ENCODE measurements at places on chromosomes 11 and 22.

DNA sequence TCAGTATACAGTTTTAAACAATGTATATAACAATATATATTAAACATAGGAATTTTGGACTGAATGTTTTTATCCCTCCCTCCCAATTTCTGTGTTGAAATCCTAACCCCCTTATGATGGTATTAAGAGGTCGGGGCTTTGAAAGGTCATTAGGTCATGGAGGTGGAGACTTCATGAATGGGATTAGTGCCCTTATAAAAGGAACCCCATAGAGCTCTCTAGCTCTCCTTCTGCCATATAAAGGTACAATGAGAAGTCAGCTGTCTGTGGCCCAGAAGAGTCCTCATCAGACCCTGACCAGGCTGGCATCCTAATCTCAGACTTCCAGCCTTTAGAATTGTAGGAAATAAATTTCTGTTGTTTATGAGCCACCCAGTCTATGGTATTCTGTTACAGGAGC lies 6.5 kb downstream of the NNMT start:
- no peak for DNase-seq

DNA sequence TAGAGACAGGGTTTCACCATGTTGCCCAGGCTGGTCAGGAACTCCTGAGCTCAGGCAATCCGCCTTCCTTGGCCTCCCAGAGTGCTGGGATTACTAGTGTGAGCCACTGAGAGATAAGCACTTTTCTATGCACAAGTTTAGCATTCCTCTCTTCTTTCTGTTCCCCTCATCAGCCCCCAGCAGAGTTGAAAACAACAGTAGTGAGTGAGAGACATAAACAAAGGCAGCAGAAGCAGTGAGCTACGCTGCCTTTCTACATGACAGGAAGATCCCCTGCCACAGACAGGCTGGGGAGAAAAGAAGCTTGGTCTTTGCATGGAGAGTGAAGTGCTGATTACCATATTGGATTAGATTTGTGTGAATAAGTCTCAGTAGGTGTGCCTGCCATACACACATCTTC lies 392.0 kb upstream of the KIRREL3 start:
- no peak for DNase-seq

DNA sequence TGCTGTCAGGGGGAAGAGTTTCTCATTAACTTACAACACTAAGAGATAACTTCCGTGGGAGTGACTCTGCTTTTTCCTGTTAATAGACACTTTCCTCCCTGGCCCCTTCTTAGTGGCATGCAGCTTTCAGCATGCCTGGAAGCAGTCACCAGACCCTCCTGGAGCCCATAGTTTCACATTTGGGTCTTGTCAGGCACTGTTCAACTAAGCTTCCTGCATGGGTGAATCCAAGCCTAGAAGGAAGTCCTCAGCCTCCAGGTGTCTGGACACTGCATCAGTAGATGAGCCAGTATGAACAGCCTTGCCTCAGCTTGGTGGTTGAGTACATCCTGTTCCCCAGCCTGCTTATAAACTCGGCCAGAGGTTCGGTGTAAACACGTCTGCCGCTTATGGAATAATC lies 68.1 kb downstream of the PPP6R3 start:
- no peak for DNase-seq

GRCh38 chr11:130666781-130667251 lies 218.4 kb downstream of the ADAMTS15 start:
- DNase-seq, result no peak

DNA sequence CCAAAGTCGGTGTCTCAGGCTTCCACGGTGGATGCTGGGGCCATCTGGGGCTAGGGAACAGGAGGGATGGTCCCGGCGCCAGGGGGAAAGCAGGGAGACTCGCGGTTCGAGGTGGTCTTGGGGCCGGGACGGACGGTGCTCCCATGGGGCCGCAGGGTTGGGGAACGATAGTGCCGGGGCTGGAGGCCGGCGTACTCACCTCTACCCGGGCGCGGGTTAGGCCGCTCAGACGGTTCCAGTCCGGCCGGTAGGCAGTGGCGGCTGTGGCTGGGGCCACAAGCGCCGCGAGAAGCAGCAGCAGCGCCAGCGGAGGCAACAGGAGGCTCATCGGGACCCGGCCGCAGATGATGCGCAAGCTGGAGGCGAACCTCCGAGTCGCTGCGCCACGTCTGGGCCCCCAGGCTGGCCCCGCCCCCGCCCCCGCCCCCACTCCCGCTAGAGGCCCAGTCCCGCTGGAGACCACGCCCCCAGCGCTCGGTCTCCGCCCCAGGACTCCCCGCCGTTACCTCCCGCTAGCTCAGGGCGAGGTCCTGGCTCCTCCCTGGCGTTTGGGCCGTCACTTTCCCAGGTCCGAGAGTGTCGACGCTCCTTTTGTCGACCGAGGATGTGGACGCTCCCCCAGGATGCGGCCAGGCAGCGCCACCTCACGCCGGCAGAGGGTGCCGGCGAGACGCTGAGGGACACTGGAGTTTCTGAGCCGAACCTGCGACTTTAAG lies at the start of gene SELENOM:
TSS of gene SELENOM (minus strand) at position 391 of the 716 bp plus-strand sequence. CDS start at position 328, 63 bp downstream.
- DNase-seq, result peak; percentile 86

DNA sequence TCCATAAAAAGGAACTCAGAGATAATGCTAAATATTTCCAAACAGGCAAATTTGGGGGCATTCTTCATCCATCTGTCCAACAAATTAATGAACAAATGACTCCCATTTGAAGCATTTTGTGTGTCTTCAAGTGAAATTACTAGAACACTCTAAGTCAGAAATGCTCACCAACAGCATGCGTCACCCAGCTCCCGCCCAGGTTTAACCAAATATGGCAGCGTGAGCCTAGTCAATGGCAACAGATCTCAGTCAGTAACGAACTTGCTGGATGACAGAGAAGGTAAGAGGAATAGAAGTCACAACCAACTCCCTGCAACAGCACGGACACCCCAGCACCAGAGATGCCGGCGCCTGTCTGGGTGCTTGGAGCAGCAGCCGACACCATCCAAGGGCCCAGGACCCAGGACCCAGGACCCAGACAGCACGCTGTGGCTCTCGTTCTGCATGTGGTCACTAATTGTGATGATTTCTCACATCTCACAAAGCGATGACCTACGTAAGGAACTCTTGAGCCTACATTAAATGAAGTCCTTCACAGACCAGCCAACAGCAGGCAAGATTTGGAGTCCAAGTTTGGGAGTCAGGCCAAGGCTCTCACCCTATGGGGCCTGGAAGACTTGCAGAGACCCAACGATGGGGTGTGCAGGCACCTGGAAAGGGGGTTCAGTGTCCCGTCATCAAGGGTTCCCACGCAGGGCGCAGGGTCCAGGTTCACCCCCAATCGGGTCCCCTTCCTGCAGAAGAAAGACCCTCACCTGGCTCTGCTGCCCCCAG lies 556.9 kb downstream of the BRD1 start:
- DNase-seq, result no peak

DNA sequence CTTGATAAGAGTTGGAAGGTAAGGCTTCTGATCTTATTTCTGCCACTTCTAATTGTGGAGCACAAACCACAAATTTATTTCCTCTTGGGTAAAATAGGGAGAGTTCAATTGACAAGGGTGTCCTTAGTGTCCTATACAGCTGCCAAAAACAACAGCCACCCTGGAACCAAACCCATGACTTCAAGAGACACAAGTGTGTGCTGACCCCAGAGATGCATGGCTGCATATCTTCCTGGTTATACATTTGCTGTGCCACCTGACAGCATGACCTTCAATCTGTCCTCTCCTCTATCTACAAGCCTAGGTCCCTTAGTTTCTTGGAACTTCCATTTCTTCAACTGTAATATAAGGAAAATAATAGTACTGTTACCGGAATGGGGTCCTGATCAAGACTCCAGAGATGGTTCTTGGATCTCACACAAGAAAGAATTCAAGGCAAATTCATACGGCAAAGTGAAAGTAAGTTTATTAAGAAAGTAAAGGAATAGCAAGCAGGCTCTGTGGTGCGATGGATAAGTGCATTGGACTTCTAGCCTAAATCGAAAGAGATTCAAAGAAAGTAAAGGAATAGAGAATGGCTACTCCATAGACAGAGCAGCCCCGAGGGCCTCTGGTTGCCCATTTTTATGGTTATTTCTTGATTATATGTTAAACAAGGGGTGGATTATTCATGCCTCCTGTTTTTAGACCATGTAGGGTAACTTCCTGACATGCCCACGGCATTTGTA lies 15.5 kb upstream of the TMEM123 start:
- DNase-seq, result no peak

GRCh38 chr22:18081416-18081815 lies 3.6 kb downstream of the PEX26 start:
- DNase-seq, result no peak

DNA sequence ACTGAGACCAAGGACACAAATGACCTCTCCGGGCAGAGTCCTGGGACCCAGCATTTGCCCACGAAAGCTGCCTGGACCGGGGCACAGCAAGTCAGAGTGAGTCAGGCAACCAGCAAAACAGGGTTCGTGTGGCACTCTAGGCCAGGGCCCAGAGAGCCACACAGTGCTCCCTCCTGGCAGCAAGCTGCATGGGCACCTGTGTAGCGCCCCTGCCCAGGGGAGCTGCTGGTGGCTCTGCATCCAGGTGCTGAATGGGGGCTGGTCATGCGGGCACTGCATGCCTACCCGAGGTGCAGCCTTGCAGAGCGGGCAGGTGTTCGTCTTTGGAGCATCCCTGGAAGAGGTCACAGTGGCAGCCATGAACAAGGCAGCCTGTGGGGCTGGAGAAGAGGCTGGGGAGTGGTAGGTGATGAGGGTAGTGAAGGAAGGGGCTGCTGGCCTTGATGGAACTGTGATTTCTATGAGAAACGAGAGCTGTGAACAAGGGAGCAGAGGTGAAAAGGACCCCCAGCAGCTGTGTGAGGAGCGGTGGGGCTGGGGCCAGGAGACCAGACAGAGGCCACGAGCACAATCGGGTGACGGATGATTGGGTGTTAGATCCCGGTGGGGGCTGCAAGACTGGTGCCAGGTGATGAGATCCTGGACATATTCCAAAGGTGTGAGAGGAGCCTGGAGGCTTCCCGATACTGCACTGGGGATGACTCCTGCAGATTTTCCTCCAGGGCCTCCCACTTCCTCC lies 63.3 kb downstream of the DGCR2 start:
- no peak for DNase-seq

- DNase-seq, result no peak
Measured at GRCh38 chr22:41523464-41524221, 20.6 kb downstream of the POLR3H start.

- DNase-seq, result no peak
Measured at GRCh38 chr11:43278193-43278956, 33.4 kb upstream of the API5 start.

- no peak for DNase-seq
Measured at GRCh38 chr11:127105593-127106541, 105.3 kb upstream of the KIRREL3 start.

All from stimulated activated CD4-positive, alpha-beta T cell treated with anti-CD3 and anti-CD28 coated beads, Interleukin-2, amount 100 ng/mL, for 48 hours (primary cell).